Right cardiac atrium (tissue), 5 donors: ENCODE measurements at places on chromosomes 3 and 15. TPM values are rescaled to one million over a fixed set of nuclear protein-coding genes. Genes with fewer than 3 reads are reported as not detected.

The CLSTN2 gene
- 27.5 TPM for total RNA-seq

The DPH6 gene
- 14.6 TPM for total RNA-seq

The NR2E3 gene
- not detected for total RNA-seq

The GOLGA8J gene
- 0.32 TPM for total RNA-seq

The POPDC2 gene
- 390 TPM for total RNA-seq

The SAMD7 gene
- total RNA-seq = not detected

The KBTBD12 gene
- total RNA-seq = 8.1 TPM

The UCN2 gene
- total RNA-seq = not detected

The OCA2 gene
- total RNA-seq = 0.45 TPM

The CCDC191 gene
- 2.3 TPM for total RNA-seq

The EPHB3 gene
- total RNA-seq = 3.0 TPM

The BMF gene
- 9.9 TPM for total RNA-seq

The RARRES1 gene
- total RNA-seq = 62.9 TPM

The TMEM39A gene
- 36.0 TPM for total RNA-seq

The TXNRD3 gene
- 9.1 TPM for total RNA-seq

The CACNA2D2 gene
- 56.1 TPM for total RNA-seq

The ZIC4 gene
- total RNA-seq = not detected

The CKMT1B gene
- total RNA-seq = 0.70 TPM

The CILP gene
- 9.9 TPM for total RNA-seq

The LSAMP gene
- total RNA-seq = 6.2 TPM

The CHAC1 gene
- total RNA-seq = 1.8 TPM

The PRSS50 gene
- not detected for total RNA-seq

The ERICH6 gene
- not detected for total RNA-seq

The CYP8B1 gene
- total RNA-seq = not detected

The MKRN3 gene
- 1.1 TPM for total RNA-seq

The CPNE9 gene
- not detected for total RNA-seq

The HMCES gene
- 39.2 TPM for total RNA-seq

The KLHL18 gene
- total RNA-seq = 33.8 TPM

The GABRA5 gene
- total RNA-seq = 1.8 TPM

The RPL29 gene
- total RNA-seq = 675 TPM

The NRG4 gene
- total RNA-seq = not detected

The SLC2A2 gene
- total RNA-seq = not detected

The RSRC1 gene
- 30.4 TPM for total RNA-seq

The MME gene
- 1.9 TPM for total RNA-seq

The GALNT15 gene
- 19.3 TPM for total RNA-seq

The AGBL1 gene
- not detected for total RNA-seq

The CCR9 gene
- total RNA-seq = not detected

The GANC gene
- total RNA-seq = 20.8 TPM

The IQCF5 gene
- total RNA-seq = not detected

The ADGRG7 gene
- total RNA-seq = not detected

The CHRM5 gene
- total RNA-seq = not detected

The RBM6 gene
- 52.6 TPM for total RNA-seq

The USP50 gene
- total RNA-seq = 0.43 TPM
